ENCODE measurements at places on chromosomes 7 and 10. TPM values are rescaled to one million over a fixed set of nuclear protein-coding genes. Genes with fewer than 3 reads are reported as not detected.

The ASNS gene
- 79.1 TPM for total RNA-seq

The MOGAT3 gene
- total RNA-seq = not detected

The C7orf33 gene
- not detected for total RNA-seq

The PRF1 gene
- total RNA-seq = not detected

The NCF1 gene
- total RNA-seq = not detected

The STOX1 gene
- total RNA-seq = 0.12 TPM

The FAM180A gene
- 24.9 TPM for total RNA-seq

The OR2A7 gene
- total RNA-seq = not detected

The HOXA2 gene
- under 0.01 TPM for total RNA-seq

The SEMA3D gene
- total RNA-seq = 13.4 TPM

The CYP2C19 gene
- not detected for total RNA-seq

The RELN gene
- 14.9 TPM for total RNA-seq

The AOAH gene
- total RNA-seq = not detected

The BRAT1 gene
- 31.1 TPM for total RNA-seq

The BEND7 gene
- total RNA-seq = 5.4 TPM

The PRR15 gene
- 0.22 TPM for total RNA-seq

The HACD1 gene
- 32.0 TPM for total RNA-seq

The DNA2 gene
- total RNA-seq = 6.4 TPM

The ZCCHC24 gene
- total RNA-seq = 19.6 TPM

The ING3 gene
- 23.1 TPM for total RNA-seq

The TUBAL3 gene
- total RNA-seq = not detected

The INSIG1 gene
- total RNA-seq = 518 TPM

The HOXA9 gene
- 8.6 TPM for total RNA-seq

The VSTM2A gene
- total RNA-seq = not detected

The IKZF5 gene
- 2.7 TPM for total RNA-seq

The EVX1 gene
- not detected for total RNA-seq

Measured in uterine smooth muscle cell (primary cell).